ENCODE measurements at places on chromosomes 7 and 10.

DNA sequence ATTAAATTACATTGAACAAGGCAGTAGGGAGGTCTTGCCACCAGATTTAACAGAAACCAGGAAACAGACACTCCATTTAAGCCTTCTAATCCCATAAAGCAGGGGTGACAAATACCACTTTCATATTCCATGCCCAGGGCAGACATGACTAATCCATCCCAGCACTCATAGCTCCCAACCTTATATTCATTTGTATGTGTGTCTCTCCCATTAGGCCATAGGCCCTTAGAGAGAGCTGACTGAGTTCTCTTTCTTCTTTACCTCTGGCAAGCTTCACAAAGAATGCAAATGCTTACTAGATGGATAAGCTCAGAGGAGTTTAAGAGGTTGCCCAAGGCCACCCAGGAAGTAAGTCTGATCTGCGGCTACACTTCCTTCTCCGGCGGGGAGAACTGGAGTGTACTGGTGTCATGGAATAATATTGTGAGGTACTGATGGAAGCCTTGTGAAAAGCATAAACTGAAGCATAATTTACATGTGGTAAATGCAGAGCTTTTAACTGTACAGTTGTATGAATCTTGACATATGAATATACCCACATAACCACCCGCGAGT is 239.7 kb upstream of the HABP2 start:
- peak; percentile 52 for DNase-seq

DNA sequence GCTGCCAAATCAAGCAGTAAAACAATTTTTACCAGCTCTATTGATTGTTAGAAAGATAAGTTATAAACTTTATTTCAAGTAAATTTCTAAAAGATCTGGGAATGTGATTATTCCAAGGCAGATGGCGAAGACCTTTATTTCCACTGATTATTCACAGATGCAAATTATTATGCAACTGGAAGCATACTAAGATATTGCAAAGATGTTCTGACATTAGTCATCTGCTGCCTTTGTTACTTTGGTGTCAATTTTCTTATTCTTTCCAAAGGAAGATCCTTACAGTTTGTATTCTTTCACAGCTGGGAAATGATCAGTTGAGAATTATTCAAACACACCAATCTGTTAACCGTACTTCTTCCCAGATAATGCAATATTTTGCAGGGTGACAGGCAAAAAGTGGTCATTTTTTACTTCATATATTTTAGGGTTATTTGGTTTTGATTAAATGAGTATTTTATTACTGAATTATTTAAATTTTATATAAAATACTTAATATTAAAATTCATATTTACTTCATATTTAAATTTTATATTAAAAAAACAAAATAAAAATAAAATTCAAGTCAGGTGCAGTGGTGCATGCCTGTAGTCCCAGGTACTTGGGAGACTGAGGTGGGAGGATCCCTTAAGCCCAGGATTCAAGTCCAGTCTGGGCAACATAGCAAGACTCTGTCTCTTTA is 171.3 kb downstream of the FZD1 start:
- DNase-seq, result no peak

DNA sequence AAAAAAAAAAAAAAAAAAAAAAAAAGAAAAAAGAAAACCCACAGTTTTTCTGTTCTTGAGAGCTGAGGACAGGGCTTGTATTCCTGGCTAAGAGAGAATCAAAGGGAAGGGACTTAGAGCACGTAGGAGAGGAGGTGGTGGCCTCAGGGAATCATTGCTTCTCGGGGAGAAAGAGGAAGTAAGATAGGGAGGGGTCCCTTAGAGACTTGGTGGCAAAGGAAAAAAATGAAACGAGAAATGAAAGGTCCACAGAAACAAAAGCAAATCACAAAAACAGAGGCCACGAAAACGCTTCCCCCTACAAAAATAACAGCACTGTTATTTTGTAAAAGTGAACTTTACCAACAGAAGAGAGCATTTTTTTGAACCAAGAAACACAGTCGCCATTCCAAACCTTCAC is 323.1 kb upstream of the GALNT17 start:
- no peak for DNase-seq

DNA sequence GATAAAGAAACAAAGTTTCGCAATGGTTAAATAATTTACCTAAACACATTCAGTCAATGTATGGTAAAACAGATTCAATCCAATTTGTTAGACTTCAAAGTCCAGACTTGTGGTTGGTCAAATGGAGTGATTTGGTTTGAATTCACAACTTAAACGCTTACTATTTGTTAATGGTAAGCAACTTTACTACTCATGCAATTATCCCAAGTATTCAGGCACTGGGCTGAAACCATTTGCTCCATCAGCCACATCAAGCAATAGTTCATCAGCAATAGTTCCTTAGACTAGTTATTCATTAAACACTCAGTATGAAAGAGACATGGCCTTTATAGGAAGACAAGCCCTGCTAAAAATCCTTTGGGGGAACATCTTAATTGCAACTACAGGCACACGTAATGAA is 253.0 kb downstream of the AGMO start:
- DNase-seq, result no peak

DNA sequence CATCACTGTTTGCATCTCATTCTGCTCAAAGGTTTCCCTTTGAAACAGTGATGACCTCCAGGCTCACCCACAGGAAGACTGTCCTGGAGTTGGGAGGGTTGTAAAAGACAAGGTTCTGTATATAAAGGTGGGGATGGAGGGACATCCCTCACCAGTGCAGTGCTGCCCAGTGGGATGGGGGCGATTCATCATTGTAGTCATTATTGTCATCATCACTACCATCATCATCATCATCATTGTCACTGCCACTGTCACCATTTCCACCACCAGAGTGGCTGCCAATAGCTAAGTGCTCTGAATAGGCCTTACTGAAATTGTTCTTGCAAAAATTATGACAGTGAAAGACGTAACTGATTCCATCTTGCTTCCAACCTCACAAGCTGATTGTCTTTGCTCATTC is 24.7 kb downstream of the MRPS24 start:
- DNase-seq, result no peak

DNA sequence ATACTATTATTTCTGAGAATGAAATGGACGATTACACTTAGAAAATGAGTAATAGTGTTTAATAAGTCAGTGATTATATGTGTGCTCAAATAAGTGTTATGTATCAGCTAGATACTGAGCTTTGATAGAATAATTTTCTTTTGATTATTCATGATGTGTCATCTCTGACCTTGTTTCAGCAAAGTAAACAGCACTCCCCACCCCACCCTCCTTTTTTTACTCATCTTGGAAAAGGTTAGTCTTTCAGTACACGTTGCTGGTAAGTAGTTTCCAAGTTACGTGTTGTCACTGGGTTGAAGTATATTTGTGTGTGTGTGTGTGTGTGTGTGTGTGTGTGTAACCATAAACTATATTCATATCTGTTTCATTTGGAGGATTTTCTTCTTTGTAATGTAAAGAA is 84.1 kb downstream of the GNAI1 start:
- no peak for DNase-seq

- no peak for DNase-seq
Observed at GRCh38 chr7:44378744-44379143, 53.4 kb upstream of the CAMK2B start.

Data from suppressor macrophage (primary cell).